ENCODE measurements at places on chromosomes 3 and 15.

- DNase-seq, result no peak
- peaks cover 1% of the 10 kb centered on the region for H3K4me1 ChIP-seq
- H3K27ac ChIP-seq, result no peak overlapping the region
- H3K36me3 ChIP-seq, result no peaks in the 10 kb centered on the region
- no peaks in the 10 kb centered on the region for H3K27me3 ChIP-seq
These were observed 670.8 kb upstream of the NR2F2 start for GRCh38 chr15:95659656-95660055.

- H3K4me1 ChIP-seq, result no peaks in the 10 kb centered on the region
- H3K27me3 ChIP-seq, result no peaks in the 10 kb centered on the region
- no peak for DNase-seq
These were observed 283.9 kb upstream of the THBS1 start for GRCh38 chr15:39296955-39297354.

GRCh38 chr3:188584958-188585689 is 431.2 kb downstream of the LPP start:
- H3K4me3 ChIP-seq, result no peak overlapping the region
- DNase-seq, result no peak
- H3K27ac ChIP-seq, result no peak overlapping the region
- H3K4me1 ChIP-seq, result no peaks in the 10 kb centered on the region
- H3K36me3 ChIP-seq, result no peaks in the 10 kb centered on the region
- H3K27me3 ChIP-seq, result no peaks in the 10 kb centered on the region

- H3K27ac ChIP-seq, result no peak overlapping the region
- no peaks in the 10 kb centered on the region for H3K36me3 ChIP-seq
- no peak for DNase-seq
These were observed 19.0 kb downstream of the POPDC2 start for GRCh38 chr3:119641416-119641815.

DNA sequence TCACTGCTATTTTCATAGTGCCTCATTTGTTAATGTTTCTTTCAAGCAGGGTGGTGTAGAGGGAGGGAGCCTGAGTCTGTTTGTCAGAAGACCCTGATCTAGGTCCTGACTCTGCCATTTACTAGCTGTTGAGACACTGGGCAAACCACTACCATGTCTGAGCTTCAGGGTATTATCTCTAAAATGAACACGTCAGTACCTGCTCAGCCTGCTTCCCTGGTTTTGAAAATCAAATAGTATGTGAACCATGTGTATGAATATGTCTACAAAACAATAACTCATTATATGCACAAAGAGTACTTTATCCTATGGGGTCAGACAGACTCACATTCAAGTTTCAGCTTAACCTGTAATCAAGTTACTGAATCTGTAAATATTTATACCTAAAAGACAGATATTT is 25.1 kb downstream of the SYNPR start:
- no peaks in the 10 kb centered on the region for H3K36me3 ChIP-seq
- H3K4me1 ChIP-seq, result no peaks in the 10 kb centered on the region
- H3K27me3 ChIP-seq, result peaks cover 11% of the 10 kb centered on the region
- no peak for DNase-seq
- no peak overlapping the region for H3K4me3 ChIP-seq

DNA sequence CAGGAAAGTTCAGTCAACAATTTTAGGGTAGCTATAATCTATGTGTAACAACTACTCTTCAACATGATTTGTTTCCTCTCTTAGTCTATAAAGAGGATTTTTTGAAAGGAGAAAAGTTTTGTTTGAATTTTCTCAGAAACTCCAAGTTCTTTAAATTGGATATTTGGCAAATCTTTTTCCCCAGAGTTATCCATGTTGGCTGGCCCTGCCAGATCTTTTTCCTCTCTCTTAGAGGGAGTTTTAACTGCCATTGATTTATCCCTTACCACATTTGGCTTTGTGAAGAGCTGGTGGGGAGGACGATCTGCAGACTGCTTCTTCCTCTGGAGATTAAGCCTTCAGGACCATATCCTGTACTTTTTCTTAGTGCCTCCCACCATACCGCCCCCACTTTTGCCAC is 64.9 kb upstream of the ROPN1 start:
- H3K27ac ChIP-seq, result no peak overlapping the region
- H3K27me3 ChIP-seq, result no peaks in the 10 kb centered on the region
- no peaks in the 10 kb centered on the region for H3K36me3 ChIP-seq
- no peak for DNase-seq

DNA sequence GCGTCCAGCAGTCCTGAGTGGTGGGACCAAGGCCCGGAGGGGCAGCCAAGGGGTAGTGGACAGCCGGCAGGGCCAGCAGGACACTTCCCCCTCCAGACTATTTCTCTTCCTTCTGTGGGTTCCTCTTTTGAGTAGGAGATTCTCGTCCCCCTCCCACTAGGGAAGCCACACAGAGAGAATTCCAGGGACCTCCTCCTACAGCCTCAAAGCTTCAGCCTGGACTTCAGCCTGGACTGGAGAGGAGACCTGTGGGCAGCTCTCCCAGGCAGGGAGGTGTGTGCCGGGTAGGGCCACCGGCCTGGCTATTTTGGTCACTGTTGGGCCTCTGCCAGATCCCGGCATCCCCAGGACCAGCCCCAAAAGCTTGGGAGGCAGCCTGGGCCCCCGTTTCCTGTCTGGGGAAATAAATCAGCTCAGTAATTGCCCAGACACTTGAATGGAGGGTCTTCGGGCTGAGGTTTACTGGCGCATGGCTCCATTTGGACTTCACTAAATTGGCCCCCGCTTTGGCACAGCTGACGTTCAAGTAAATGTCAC is 1.3 kb downstream of the SLC6A6 start:
- peak overlapping the region; percentile 85 for H3K4me3 ChIP-seq
- no peak overlapping the region for H3K27ac ChIP-seq
- H3K4me1 ChIP-seq, result peaks cover 10% of the 10 kb centered on the region
- DNase-seq, result no peak
- no peaks in the 10 kb centered on the region for H3K36me3 ChIP-seq

DNA sequence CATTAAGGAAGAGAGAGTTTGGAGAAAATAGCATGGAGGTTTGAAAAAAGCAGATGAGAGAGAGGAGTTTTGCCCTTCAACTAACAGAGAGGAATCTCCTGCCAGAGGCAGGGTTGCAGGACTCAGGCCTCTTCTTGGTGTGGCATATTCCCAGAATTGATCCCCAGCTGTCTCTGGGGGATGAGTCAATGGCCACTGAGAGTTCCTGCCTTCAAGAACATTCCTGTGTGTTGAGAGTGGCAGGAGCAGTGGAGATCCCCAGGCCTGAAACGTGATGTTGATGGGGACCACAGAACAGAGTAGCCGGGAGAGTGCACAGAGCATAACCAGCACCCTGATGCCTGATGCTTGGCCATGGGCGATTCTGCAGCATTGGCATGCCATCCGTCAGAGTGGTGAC is 348.4 kb upstream of the THBS1 start:
- H3K4me1 ChIP-seq, result peaks cover 2% of the 10 kb centered on the region
- H3K27ac ChIP-seq, result no peak overlapping the region
- no peaks in the 10 kb centered on the region for H3K36me3 ChIP-seq
- no peak overlapping the region for H3K4me3 ChIP-seq
- no peak for DNase-seq
- no peaks in the 10 kb centered on the region for H3K27me3 ChIP-seq

GRCh38 chr3:39447637-39448483 is 19.6 kb upstream of the MOBP start:
- H3K27me3 ChIP-seq, result no peaks in the 10 kb centered on the region
- H3K36me3 ChIP-seq, result no peaks in the 10 kb centered on the region
- H3K4me3 ChIP-seq, result no peak overlapping the region
- peak; percentile 82 for DNase-seq

DNA sequence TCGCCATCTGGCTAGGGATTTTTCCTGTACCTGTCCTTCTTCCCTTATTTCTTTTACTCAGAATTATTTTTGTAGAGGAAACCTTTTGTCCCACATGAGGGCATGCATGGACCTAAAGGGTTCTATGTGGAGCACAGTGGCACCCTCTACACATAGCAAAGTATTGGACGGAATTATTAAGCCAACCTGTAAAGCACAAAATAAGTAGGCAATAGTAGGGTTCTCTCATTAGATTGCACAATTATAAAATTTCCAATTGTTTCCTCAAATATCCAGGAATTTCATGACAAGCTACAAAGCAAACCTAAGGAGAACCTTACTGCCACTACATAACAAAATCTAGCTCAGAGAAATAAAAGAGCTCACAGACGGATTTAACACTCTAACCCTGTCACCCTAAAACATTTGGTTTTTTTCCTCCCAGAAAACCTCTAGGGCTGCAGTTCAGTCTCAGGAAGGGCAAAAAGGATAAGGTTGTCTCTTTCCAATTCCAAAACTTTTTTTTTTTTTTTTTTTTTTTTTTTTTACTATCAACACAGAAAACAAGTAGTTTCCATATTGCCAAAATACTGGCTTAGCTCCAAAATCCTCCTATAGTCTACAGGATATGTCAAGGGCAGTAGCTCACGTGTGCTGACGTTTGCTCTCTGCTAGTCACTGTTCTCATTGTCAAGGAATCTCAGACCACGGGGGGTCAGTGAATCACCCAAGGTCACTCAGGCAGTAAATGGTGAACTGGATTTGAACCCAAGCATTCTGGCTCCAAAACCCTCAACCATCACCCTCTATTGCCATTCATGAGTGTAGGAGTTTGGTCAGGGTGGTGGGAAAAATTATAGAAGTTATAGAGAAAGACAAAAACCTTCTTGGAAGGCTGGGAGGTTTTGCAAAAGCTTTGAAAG is 52.3 kb downstream of the NCEH1 start:
- H3K27me3 ChIP-seq, result no peaks in the 10 kb centered on the region
- H3K27ac ChIP-seq, result no peak overlapping the region
- peaks cover 2% of the 10 kb centered on the region for H3K4me1 ChIP-seq
- no peak overlapping the region for H3K4me3 ChIP-seq

GRCh38 chr15:65184305-65184867 is 756 bp downstream of the CLPX start:
- no peaks in the 10 kb centered on the region for H3K4me1 ChIP-seq
- H3K27me3 ChIP-seq, result no peaks in the 10 kb centered on the region
- DNase-seq, result no peak
- H3K4me3 ChIP-seq, result peak overlapping the region; percentile 68

GRCh38 chr3:40340541-40341170 is 31.1 kb downstream of the EIF1B start:
- DNase-seq, result no peak
- H3K27me3 ChIP-seq, result no peaks in the 10 kb centered on the region
- no peaks in the 10 kb centered on the region for H3K36me3 ChIP-seq
- no peak overlapping the region for H3K27ac ChIP-seq
- H3K4me1 ChIP-seq, result no peaks in the 10 kb centered on the region

GRCh38 chr3:179788996-179789395 is 136.2 kb downstream of the USP13 start:
- no peaks in the 10 kb centered on the region for H3K36me3 ChIP-seq
- H3K4me3 ChIP-seq, result no peak overlapping the region
- no peaks in the 10 kb centered on the region for H3K4me1 ChIP-seq
- DNase-seq, result no peak

- no peaks in the 10 kb centered on the region for H3K27me3 ChIP-seq
- DNase-seq, result no peak
- H3K36me3 ChIP-seq, result no peaks in the 10 kb centered on the region
- H3K4me1 ChIP-seq, result no peaks in the 10 kb centered on the region
These were observed 45.6 kb upstream of the PHLDB2 start for GRCh38 chr3:111813441-111813840.

- no peaks in the 10 kb centered on the region for H3K36me3 ChIP-seq
- no peaks in the 10 kb centered on the region for H3K4me1 ChIP-seq
- H3K27ac ChIP-seq, result no peak overlapping the region
These were observed 290.5 kb upstream of the GADL1 start for GRCh38 chr3:31185062-31185357.

DNA sequence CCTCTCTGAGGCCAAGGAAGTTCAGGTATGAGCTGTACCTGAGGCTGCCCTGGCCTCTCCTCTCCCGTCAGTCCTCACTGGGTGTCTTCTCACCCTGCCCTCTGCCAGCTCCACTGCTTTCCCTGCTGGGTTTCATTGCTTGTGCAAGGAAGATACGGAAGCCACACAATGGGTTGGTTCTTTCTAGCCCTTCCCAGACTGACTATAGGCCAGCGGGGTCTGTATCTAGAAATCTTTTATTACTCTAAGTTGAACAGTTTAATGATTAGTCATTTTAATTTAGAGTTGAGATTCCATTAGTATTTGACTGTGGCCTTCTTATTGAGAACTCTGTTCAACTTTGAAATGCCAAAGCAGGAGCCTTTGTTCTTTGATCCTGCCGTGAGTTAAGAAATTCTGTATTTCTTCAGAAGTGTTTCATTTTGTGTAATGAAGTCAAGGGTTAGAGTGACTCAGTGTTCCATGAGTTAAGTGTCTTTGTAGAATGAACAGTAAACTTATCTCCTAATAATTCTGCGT is 16.2 kb downstream of the C3orf62 start:
- H3K36me3 ChIP-seq, result no peaks in the 10 kb centered on the region
- DNase-seq, result no peak
- H3K27ac ChIP-seq, result no peak overlapping the region
- no peak overlapping the region for H3K4me3 ChIP-seq
- H3K4me1 ChIP-seq, result no peaks in the 10 kb centered on the region

- H3K4me3 ChIP-seq, result no peak overlapping the region
- no peaks in the 10 kb centered on the region for H3K36me3 ChIP-seq
- no peak for DNase-seq
- H3K27me3 ChIP-seq, result no peaks in the 10 kb centered on the region
These were observed 1222.9 kb downstream of the ZPLD1 start for GRCh38 chr3:103657756-103658155.

DNA sequence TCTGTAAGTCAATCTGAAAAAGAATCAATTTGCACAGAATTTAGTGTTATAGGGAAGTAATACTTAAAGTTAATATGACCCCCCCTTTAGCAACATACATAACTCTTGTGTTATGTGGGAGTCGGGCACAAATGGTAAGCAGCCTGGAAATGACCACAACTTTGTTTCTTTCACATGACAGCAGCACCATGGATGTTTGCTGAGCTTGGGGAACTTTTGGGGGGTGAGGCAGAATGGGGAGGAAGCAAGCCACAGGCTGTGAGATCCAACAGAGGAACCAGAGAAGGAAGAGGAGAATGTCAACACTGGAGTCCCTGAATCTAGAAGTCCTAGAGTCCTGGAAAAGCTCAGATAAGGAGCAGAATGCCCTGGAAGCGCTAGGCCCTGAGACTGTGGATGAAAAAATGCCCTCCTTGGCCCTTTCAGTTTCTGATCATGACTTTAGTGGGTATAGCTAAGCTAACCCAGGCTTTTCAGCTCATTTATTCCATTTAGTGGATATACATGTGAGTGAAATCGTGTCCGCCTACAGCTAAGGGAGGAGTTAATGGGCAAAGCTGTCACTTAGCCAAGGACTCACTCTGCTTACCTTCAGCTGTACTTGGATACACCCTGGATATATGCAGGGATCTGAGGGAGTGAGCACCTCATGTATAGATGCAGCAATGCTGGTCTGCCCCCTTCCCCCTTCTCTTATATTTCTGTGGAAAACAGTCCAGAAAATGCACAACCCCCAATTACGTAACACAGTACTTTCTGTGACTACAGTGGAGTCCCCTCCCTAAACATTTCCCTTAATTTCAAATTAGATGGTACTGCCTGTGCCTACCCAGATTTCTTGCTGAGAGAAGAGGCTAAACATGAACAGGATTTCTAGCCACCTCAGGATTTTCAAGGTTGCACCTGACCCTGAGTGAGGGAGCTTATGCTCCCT is 39.1 kb downstream of the CFAP91 start:
- H3K4me3 ChIP-seq, result no peak overlapping the region
- no peaks in the 10 kb centered on the region for H3K27me3 ChIP-seq
- H3K27ac ChIP-seq, result no peak overlapping the region

- H3K27ac ChIP-seq, result no peak overlapping the region
- no peaks in the 10 kb centered on the region for H3K4me1 ChIP-seq
- no peak for DNase-seq
These were observed 61.8 kb upstream of the P3H2 start for GRCh38 chr3:190182418-190183043.

Data from iPS DF 6.9 (cell line).